NCI-H187 (cell line): ENCODE measurements at places on chromosomes 11 and 22.

- DNase-seq, result no peak
These were observed 20.6 kb downstream of the BCR start for GRCh38 chr22:23200898-23201297.

DNA sequence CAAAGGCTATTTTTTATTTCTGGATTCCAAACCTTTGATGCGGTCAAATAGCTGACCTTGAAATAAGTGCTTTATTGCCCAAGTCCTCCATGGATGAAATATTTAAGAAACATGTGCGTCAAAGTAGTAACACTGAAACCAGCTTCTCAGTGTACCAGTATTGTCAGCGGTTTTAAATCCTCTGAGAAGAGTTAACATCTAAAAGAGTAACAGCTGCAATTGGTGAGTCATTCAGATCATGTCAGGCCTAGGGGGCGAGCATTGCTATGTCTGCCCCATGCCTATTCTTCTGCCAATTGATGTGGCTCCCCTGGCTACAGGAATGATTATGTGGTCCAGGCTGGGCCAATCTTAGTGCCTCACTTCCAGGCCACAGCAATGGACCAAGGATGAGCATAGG lies 263.3 kb upstream of the SORL1-AS1 start:
- DNase-seq, result no peak

DNA sequence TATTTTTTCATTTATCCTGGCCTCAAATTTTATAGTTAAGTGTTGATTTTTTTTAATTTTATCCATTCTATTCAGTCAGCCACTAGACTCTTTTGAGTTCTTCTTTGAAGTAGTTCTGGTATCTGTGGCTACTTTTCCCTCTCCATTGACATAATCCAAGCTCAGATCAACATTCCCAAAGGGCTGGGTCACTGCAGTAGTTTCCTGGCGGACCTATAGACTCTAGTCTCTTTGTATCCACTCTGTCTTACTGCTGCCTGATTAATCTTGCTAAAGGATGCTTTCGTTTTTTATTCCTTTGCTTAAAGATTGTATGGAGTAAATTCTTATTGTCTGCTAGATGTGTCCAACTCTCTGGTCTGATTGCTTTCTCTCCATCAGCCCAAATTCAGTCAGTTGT lies 87.6 kb downstream of the UVRAG start:
- DNase-seq, result no peak

DNA sequence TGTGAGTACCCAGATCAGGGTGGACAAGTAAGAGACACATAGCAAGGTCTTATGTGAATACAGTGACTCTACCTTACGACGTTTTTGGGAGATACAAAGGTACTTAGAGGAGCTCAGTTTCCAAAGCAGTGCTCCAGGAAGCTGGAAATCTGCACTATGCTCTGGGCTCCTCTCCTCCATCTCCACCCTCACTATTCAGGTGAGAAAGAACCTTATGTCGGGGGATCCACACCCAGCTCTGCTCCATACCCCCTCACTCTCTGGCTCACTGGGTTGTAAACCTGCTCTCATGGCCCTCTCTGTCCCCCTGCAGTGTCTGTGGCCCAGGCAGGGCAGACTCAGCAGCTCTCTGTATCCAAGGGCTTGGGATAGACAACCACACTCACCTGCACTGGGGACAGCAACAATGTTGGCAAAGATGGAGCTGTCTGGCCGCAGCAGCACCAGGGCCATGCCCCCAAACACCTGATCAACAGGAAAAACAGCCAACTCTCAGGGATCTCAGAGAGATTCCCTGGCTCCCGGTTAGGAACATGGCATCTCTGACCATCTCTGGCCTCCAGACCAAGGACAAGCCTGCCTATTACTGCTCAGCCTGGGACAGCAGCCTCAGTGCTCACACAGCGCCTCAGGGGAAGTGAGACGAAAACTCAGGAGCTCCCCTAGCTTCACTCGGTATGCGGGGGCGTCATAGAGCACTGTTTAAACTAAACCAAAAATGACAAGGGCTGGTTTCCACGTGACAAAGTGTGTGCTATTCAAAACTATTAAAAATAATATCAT lies 60.9 kb upstream of the TOP3B start:
- DNase-seq, result no peak

- DNase-seq, result no peak
These were observed 161.0 kb upstream of the B3GAT1 start for GRCh38 chr11:134572741-134573675.

DNA sequence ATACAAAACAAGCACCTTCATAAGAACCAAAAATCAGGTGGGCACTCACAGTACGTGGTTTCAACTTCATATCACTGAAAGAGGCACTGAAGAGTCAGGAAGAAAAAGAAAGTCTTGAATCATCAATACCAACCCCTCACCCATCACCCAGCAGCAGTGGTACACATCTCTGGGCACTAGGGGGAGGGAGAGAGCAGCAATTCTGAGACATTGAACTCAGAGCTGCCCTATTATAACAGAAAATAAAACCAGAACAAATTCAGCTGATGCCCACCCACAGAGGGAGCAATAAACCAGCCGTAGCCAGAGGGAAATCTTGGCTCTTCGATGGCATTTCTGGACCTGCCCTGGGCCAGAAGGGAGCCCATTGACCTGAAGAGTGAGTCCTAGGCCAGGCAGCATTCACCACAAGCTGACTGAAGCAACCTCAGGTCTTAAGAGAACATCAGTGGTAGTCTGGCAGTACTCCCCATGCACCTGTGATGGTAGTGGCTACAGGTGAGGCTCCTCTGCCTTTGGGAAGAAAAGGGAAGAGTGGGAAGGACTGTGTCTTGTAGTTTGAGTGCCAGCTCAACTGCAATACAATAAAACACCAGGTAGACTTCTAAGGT lies 42.2 kb upstream of the FAM181B start:
- no peak for DNase-seq

- no peak for DNase-seq
These were observed 784.2 kb upstream of the CCDC179 start for GRCh38 chr11:23644443-23644842.
